Stimulated activated CD8-positive, alpha-beta memory T cell treated with anti-CD3 and anti-CD28 coated beads, Interleukin-2, amount 100 ng/mL, for 1 hour (primary cell): ENCODE measurements at places on chromosomes 16 and 17.

DNA sequence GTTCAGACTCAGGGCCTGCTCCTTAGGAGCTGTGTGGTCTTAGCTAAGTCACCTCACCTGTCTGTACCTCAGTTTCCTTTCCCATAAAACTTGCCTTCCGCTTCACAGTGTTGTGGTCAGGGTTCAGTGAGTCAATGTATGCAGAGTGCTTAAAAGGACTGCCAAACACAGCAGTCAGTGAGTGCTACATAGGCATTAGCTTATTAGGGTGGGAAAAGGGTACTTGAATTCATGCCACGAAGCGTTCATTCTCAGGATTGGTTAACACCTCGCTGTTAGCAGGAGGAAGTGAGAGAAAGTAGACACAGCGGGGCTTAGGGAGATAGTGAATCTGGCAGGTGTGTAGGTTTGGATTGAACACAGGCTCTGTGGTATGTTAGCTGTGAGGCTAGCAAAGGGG, 155.2 kb downstream of the SHISA9 start:
- no peak for DNase-seq

DNA sequence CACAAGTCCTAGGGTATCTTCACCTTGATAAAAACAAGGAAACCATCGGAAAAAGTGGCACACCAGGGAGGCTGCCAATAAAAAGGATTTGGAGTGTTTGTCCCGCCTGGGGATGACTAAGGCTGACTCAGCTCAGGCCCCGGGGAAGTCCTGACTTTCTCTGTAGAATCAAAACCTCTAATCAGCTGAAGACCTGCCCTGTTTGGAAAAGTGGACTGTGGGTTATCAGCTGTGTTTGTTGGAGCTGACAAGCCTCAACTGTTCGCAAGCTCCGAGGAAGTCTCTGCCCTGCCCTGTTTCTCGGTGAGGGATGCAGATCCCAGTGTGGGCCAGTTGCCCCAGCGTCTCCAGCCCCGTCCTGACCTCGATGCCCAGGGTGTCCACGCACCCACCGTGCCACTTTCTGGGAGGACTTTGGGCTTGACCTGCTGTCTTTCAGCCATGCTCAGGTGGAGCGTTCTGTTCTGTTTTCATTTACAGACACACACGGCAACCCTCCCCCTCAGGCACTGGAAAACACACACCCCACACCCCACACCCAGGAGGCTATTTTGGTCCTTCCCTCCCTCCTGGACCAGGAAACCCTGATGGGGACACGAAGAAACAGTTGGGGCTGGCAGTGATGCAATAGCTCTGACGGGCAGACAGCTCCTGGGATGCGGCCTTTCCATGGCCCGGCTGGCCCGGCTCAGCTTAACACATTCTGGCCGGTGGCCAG, 27.6 kb upstream of the PITPNA start:
- DNase-seq, result no peak

GRCh38 chr17:5050278-5050677, 15.1 kb upstream of the SLC52A1 start:
- no peak for DNase-seq

DNA sequence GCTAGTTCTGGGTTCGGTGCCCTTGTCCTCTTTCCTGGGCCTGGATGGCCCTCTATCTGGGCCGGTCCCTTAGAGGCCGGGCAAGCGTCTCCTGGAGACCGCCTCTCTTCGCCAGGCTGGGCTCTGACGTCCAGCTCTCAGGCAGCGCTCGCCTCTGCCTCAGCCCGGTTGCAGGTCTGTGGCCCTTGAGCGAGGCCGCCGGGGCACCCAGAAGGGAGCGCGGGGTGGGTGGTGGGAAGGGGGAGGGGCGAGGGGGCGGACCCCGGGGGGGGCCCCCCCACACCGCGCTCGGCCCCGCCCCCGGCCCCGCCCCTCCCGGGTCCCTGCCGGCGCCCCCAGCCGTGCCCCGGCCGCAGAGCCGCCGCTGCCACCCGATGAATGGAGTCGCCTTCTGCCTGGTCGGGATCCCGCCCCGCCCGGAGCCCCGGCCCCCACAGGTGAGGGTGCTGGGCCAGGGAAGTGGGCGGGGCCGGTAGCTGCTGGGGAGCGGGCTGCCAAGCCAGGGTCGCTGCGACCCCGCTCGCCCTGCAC, at the start of gene ARHGAP23:
TSS of gene ARHGAP23 (plus strand) at position 353 of the 531 bp plus-strand sequence. CDS start at position 375, 22 bp downstream.
- peak; percentile 20 for DNase-seq

- no peak for DNase-seq
Observed at GRCh38 chr17:13099926-13100325, 82.1 kb upstream of the ELAC2 start.

- no peak for DNase-seq
Observed at GRCh38 chr17:74192950-74193781, 10.3 kb upstream of the RPL38 start.

GRCh38 chr17:35322749-35323148, 50.7 kb downstream of the SLFN11 start:
- DNase-seq, result no peak

DNA sequence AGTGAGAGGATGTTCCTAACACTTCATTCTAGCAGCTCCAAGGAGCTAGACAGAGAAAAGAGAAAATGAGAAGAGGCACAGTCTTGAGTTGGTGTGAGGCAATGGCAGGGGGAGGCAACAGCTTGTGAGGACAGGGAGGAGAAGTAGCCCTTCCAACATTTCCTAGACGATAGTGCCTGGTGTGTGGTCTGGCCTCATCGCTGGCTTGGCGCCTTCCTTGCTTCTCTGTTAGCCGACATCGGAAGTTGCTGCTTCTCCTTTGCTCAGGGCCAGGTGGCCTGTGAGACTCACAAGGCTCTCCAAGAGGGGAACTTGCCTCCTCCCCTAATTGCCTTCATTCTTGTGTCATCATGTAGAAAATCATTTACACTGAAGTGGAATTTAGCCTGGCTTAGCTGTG, 208.7 kb downstream of the MAP2K4 start:
- no peak for DNase-seq

DNA sequence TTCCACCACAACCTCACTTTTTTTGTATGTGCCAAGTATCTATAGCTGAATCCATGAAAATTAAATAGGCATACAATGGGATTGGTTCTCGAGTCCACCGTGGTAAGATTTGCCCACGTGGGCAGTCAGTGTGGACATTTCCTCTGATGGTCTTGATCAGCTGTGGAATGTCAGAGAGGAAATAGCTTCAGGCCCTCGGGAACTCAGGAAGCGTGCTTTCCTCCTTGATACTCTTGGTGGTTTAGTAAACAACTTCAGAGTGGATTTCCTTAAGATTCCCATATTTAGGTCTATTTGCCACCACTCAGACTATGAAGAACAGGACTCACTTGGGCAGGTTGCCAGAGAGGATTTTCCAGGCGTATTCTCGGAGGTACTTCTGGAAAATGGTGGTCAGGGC, 152.5 kb downstream of the VPS53 start:
- DNase-seq, result no peak

DNA sequence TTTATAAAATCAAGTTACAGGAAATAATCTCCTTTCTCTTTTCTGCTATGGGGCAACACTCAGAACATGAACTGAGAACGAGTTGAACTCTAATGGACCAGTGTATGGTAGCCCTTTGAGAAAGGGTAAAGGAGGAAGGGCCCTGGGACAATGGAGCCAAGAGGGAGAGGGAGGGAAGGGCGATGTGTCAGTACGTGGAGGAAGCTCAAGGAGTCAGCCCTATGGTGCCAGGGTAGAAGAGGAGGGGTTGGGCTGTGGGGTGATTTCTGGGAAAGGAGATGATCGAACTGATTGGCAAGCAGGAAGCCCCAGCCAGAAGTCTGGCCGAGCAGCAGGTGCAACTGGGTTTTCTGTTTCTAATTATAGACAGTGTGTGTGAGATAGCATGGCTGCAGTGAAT, 4.3 kb upstream of the WIPI1 start:
- no peak for DNase-seq

- no peak for DNase-seq
Observed at GRCh38 chr17:59485946-59486345, 79.5 kb upstream of the DHX40 start.

- DNase-seq, result no peak
Observed at GRCh38 chr17:16381496-16381820, 567 bp downstream of the UBB start.

- DNase-seq, result no peak
Observed at GRCh38 chr16:86042996-86043725, 144.2 kb downstream of the IRF8 start.

GRCh38 chr16:29925781-29926710, at the start of gene KCTD13:
Gene KCTD13, minus strand, starts transcription at chr16:29926226. Its CDS starts 193 bp downstream, at chr16:29926033.
- peak; percentile 82 for DNase-seq

- DNase-seq, result no peak
Observed at GRCh38 chr17:60155427-60155814, 5.6 kb downstream of the CA4 start.

GRCh38 chr16:24141466-24141865, 114.7 kb upstream of the CACNG3 start:
- DNase-seq, result no peak

DNA sequence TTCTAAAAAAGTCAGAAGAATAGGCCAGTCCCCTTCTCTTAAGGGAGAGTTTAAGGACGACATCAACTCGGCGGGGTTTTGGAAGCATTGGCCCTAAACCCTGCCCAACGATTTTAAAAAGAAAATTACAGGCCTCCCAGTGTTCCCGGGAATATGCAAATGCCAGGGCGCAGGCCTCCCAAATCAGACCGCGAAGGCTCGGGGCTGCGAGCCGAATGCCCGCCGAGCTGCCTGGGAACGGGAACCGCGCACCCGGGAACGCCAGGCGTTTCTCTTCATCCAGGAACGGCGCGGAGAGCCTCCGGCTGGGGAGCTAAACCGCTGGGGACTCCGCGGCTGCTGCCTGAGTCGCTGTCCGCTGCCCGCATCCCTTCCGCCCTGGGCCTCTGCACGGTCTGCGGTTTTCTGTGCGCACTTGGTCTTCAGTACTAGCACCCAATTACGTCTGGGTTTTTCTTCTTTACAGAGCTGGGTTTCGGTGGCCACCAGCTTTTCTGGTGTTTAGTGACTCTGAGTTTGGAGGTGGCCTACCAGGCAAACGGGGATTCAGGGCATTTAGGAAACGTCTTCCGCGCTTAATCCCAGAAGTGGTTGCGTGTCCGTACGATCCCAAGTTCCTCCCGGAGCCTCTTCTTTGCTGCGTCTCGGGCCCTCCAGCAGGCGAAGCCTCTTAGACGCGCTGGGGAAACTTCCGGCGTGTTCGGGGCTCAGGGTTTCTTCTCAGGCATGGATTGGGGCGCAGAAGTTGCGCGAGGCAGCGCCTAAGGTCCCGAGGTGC, 5.7 kb downstream of the IRX5 start:
- no peak for DNase-seq
